Activated T-helper 1 cell treated with Interleukin-2 at 50 U/mL for 16 hours (primary cell): ENCODE measurements at places on chromosomes 12 and 14.

DNA sequence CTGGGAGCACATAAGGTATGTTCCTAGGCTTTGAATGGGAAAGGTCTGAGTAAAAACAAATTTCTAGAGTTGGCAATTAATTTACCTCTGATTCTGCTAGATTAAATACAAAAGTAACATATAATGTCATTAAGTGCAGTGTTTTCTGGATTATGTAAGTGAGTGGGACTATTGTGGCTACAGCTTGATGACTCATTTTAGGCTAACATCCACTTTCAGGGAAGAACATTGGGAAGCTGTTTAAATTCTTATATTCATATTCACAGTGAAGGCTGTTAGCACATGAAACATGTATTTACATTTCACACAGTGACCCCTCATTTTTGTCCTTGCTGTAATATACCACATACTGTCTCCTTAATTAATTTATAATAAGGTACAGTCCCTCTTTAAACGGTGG lies 13.2 kb upstream of the BMAL2 start:
- DNase-seq: no peak

DNA sequence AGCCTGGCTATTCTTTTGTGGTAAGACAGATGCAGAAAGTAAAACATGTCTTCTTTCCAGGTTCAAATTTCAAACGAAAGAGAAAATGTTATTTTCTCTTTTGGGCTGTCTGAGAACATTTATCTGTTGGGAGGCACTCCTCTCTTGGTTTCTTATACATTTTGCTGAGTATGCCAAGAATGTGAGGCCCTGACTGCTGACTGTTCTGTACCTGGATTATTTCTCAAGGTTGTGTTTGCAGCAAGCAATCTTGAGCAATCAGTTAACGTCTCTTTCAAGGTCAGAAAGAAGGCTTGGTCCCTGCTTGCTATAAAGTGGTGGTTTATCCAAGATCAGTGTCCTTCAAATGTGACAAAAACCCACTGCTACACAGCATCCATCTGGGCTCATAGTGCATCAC lies 9.8 kb downstream of the SSTR1 start:
- DNase-seq: no peak

DNA sequence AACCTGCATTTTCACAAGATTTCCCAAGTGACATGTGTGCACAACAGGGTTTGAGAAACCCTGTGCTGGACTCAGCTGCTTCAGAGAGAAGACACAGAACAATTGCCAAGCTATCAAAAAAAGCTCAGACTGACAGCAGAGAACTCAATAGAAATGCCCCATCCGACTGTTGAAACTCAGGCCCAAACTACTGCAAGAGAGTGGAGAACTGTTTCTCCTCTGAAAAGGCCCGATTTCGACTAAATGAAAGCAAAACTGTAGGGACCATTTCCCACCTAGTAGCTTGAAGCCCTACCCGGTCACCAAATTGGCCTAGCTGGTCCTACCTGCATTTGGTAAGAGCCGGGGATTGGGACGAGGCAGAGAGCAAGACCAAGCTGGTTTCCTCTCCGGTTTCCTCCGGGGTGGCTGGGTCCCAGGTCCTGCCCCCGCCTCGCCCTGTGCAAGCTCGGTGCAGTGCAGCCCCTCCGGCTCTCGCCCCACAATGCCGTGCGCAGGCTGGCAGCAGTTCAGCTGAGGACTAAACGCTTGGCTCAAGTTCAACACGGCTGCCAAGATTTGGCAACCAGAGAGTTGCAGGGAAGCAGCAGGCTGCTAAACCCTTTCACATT lies 1180.6 kb downstream of the VRK1 start:
- DNase-seq: peak; percentile 64

DNA sequence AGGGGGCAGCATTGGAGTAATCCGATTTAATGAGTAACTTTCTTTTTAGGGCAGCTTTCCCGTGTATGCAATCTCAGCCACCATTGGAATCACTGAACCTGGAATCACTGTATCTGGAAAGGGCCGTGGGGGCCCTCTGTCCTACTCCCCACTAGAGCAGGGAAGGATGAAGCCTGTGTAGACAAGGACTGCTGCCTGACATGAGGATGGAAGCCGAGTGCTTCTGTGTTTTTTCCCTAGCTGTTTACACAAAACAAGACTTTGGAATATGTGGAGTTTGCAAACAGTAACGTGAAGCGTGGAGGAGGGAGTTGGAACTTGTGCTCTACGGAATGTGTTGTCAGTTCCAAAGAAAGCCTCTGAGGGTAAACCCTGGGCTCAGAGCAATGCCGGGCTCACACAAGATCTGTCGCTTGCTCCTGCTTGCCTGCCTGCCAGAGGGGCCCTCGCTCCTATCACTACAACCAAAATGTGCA lies 32.4 kb upstream of the HDAC7 start:
- no peak for DNase-seq

GRCh38 chr12:111120578-111120977 lies 200.2 kb upstream of the MYL2 start:
- no peak for DNase-seq

DNA sequence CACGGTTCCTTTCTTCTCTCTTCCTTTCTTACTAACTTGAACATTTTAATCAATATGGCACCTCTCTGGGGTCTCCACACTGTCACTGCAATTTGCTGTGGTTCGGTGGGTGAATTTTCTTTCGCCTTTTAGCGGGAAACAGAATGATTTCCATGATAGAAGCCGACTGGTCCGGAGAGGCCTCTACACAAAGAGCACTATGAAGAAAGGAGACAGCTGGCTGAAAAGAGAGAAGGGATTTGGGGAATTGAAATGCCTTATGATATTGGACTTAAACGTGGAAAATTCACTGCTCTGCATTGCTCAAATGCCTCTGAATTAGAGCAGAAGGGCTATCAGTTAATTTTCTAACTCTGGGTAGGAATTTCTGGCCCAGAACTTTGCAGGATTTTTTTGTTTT lies 55.9 kb downstream of the KCNA5 start:
- no peak for DNase-seq

GRCh38 chr12:83462419-83462818 lies 775.7 kb downstream of the TMTC2 start:
- no peak for DNase-seq

GRCh38 chr12:97267594-97268202 lies 194.9 kb upstream of the RMST start:
- no peak for DNase-seq

GRCh38 chr14:47191700-47192099 lies 483.7 kb downstream of the MDGA2 start:
- DNase-seq: no peak

GRCh38 chr14:50020799-50021198 lies 95.6 kb downstream of the VCPKMT start:
- no peak for DNase-seq

GRCh38 chr12:47949441-47950341 lies 13.7 kb upstream of the TMEM106C start:
- DNase-seq: no peak

GRCh38 chr12:21483531-21483930 lies 17.9 kb downstream of the RECQL start:
- DNase-seq: no peak

- peak; percentile 44 for DNase-seq
Observed at GRCh38 chr12:104494137-104494792, 37.5 kb downstream of the CHST11 start.

DNA sequence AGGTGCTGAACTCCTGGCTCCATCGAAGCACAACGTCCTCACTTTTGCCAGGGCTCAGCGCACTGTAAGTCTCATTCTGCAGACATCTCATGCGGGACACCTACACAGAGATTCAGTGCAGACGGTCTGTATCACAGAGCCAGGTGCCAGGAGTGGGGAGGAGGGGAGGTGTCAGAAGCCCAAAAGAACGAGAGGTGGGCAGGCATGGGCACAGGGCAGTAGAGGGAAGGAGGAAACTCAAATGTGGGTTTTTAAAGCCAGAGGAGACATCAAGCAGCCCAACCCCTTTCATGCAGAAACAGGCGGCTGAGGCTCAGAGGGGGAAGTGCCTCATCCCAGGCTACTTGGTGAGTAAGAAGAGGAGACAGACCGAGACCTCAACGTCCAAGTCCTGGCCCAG lies 2.5 kb upstream of the LPAR5 start:
- DNase-seq: no peak

GRCh38 chr12:53231671-53231920 lies 413 bp downstream of the RARG start:
- no peak for DNase-seq

DNA sequence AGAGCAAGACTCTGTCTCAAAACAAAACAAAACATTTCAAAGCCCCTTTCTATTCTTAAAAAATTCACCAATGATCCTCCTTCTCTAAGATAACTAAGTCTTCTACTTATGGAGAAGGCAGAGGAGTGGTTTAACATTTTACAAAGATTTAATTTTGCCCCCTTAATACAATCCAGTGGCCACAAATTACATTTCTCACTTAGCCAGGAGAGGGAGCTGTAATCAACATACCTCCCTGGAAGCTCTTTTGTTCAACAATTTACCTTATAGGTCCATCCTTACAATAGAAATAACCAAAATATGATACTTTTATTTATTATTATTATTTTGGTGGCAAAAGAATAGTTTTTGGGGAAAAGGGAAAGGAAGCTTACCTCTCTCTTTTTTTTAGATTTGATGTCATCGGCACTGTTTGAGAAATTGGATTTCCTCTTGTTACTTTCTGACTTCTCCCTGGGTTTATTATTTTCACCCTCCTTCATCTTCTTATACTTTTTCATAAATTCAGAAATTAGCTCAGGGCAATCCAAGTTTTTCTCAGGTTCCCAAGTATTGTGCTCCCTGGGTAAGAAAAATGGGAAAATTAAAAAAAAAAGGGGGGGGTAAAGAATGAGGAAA lies 28.1 kb downstream of the CBX5 start:
- DNase-seq: no peak

- no peak for DNase-seq
Observed at GRCh38 chr14:34436118-34436905, 25.7 kb downstream of the SPTSSA start.

GRCh38 chr14:55884819-55885218 lies 233.4 kb upstream of the PELI2 start:
- no peak for DNase-seq

DNA sequence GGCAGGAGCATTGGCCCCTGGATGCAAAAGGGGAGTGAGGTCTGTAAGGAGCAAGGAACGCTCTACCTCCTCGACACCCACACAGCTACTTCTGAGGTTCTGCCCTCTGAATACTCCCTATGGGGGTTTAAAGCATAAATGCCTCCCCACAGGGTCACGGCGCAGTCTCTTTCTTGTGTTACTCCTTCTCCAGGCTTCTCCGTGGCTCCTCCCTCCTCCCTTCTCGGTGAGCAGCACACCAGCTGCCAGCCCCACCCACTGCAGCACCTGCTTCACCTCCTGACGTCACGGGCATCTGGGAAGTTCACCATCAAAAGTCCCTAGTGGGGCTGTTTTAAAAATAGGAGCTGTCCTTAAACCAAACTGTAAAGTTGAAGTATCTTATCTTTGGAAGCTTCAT lies 67.3 kb downstream of the SPTB start:
- no peak for DNase-seq

DNA sequence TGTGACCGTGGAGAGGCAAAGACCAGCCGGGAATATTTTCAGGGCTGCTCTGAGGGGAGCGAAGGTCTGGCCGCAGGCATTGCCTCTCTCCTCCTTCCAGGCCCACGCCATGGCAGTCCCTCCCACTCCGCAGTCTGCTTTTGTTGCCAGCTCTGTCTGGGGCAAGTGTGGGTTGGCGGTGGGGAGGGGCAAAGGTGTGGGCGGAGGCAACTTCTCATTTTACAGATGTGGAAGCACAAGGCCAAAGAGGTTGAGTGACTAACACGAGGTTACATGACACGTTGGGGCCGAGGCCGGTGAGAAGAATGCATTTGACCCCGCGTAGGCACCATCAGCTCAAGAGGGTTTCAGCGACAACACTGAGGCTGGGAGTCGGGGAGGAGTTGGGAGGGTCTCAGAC lies 6.1 kb upstream of the FAIM2 start:
- no peak for DNase-seq

DNA sequence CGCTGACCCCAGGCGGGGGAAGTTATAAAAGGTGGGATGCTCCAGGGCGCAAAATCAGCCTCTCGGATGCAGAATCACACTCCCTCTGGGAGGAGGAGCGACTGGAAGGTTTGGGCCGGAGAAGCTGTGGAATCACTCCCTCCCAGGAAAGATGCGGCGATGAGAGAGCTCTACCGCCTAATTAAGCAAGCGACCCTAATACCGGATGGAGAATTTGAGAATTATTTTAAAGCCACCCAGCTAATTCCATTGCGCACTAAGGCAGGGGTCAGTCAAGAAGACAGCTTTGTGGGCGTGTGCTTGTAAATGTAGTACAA lies 1.9 kb downstream of the COL2A1 start:
- no peak for DNase-seq

- DNase-seq: no peak
Observed at GRCh38 chr12:123085730-123086487, 65.0 kb downstream of the PITPNM2 start.

DNA sequence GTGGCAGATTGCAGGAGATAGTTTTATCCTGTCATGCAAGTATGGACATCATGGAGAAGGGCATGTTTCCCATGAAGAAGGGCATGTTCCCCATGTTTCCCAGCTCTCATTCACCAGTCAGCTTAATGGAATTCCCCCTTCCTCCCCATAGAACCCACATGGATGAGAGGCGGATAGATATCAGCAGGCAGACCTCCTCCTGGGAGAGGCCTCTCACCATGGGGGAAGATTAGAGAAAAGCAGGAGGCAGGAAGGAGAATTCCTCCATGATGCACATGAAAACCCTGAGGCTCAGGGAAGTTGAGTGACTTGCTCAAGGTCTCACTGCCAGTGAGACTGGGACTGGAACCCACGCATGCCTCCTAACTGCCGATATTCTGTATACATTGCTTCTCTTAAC lies 92.9 kb upstream of the FOXN3 start:
- no peak for DNase-seq

- no peak for DNase-seq
Observed at GRCh38 chr14:53458368-53458814, 305.3 kb upstream of the DDHD1 start.

- DNase-seq: no peak
Observed at GRCh38 chr12:131345521-131346436, 365.1 kb upstream of the SFSWAP start.

DNA sequence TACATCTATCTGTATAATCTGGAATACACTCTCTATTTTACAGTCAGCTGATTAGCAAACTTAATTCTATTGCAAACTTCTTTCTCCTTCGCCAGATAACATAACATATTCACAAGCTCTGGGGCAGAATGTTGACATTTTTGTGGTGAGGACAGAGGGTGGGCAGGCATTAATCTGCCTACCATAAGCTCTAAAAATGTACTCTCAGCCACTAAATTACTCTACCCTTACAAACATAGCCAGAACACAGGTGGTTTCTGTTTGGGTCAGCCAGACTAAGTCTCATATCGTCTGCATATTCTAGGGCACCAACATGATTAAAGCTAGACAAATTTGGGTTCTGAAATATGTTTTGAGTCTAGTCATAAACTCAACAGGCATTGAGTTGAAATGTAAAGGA lies 90.1 kb downstream of the SLC6A15 start:
- DNase-seq: no peak

- DNase-seq: no peak
Observed at GRCh38 chr14:68358500-68358899, 434.4 kb downstream of the ZFP36L1 start.

- no peak for DNase-seq
Observed at GRCh38 chr12:82645414-82645813, 41.3 kb upstream of the TMTC2 start.
